ENCODE measurements at places on chromosomes 13 and 19.

GRCh38 chr13:110634558-110634957 lies 19.2 kb downstream of the NAXD start:
- DNase-seq: peak; percentile 37

DNA sequence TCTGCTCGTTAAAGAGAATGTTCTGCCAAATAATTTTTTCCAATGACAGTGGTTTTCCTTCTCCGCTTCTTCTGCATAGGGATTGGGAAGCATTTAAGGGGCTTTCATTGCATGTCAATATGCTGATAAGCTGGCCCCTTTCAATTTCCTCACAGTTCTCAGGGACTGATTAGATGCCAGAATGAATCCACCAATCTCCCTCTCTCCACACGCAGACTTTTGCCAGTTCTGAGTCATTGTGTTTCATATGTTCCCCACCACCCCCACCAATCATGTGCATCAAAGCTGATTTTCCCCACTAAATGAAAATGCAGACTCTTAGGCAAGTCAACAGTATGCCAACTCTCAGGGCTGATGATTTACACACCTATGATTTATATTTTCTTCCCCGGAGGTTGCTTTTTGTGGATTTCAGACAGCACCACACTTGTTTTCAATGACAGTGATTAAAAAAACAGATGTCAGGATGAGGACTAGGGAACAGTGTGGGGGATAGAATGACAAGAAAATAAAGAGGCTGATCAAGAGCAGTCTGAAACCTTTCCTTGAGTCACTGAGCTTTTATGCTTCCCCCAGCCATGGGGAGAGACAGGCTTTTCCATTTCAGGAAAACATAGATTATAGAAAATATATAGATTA lies 47.9 kb upstream of the C13orf42 start:
- DNase-seq: no peak

DNA sequence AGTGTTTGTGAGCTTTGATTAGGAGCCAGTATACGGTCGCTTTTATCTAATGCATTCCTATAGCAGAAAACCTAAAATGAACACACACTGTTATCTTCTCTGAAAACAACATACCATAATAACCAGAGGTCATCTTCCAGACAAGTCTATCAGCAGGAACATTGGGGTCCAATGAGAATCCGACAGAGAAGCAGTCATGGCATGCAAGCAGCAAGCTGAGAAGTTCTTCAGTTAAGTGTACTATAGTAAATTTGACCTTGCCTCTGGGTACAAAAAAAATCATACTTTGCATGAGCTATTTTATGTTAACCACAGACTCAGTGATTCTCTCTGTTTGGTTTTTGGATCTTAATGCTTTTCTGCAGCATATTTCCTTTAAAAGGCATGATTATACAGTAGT lies 1505.1 kb downstream of the PCDH9 start:
- DNase-seq: no peak

DNA sequence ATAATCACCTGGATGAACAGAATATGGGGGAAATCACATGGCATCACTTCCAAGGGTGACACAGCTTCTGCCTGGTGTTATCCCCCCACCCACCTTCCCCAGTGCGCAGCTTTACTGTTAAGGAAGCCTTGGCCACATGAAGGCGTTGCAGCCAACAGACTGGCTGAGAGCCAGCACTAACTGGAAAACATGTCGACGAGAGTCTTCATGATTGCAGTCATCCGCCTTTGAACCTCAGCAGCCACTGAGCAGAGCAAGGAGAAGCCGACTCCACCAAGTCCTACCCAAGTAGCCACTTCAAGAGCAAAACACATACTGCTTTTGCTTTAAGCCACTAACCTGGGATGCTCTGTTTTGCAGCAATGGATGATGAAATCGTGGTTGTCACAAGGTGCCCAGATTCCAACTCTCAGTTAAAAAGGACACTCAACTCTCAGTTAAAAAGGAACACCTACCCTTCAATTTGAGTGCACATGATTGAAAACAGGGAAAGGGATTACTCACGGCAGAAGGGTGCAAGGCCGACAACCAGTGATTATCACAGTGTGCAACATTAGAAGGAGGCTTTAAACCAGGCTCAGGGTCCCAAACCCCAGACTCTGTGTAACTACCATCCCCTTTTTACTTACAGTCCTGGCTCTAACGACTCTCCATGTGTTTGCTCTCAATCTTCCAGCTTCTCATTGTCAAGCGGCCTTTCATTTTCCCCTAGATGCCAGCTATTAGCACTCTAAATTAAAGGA lies 149.1 kb downstream of the KLF12 start:
- no peak for DNase-seq

GRCh38 chr13:111396457-111396856 lies 76.0 kb downstream of the TEX29 start:
- no peak for DNase-seq
